DMS 273 treated with DMSO at 0.1 percent for 48 hours (cell line): ENCODE measurements at places on chromosomes 7 and 10.

DNA sequence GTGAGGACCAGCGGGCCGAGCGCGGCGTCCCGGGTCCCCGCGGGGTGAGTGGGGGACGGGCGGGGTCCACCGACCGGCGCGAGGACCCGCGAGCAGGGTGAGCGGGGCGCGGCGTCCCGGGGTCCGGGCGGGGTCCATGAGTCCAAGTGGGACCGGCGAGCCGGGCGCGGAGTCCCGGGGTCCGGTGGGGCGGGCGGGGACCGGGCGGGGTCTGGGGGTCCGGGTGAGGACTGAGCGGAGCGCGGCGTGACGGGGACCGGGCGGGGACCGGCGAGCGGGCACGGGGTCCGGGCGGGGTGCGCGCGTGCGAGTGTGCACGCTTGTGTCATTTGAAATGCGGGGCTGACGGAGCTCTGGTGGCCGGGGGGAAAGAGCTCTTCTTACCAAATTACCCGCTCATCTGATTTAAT, 765 bp downstream of the CELF2 start:
- no peak for DNase-seq

GRCh38 chr10:78760463-78761310, 308.1 kb upstream of the ZMIZ1 start:
- no peak for DNase-seq

DNA sequence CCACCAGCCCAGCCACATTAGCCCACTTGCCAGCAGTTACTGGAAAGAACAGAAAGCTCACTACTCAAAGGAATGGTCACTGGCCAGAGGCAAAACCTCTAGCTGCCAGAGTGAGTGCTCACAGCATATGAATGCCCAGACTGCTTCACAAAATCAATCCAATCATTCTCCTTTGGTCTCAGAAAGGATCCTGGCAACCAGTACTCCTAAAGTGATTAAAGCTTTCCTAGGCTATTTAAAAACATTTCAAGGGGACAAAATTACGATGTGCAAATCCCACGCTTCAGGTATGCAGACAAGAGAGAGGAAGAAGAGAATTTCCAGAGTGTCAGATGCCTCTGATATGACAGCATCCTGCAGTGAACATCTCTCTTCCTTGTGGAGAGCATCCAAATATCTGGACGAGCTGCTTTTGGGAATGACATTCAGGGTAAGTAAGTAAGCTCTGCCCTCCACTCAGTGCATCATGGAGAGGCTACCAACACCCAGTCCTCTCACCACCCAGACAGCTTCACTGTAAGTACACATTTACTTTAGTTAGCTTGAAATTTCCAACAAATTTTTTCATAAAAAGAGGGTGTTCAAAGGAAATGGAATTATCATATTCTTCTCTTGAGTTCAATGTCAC, 25.1 kb downstream of the ICA1 start:
- DNase-seq = no peak

DNA sequence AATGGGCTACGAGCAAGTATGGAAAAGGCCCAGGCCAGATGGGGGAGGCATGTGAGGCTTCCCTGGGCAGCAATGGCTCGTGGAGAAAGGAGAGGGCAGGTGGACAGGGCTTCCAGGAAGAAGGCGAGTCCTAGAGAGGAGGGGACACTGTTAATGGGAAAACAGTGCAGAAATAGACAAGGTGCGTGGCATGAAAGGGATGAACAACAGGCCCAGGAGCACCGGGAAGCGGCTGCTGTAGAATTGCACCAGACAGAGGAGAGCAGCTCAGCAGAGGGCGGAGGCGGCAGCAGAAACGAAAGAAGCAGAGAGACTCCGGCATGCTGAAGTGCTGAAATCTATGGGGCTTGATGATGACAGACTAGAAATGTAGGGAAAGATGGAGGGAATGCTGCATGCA, 102.1 kb downstream of the PIP4K2A start:
- no peak for DNase-seq
